Amniotic stem cell (primary cell): ENCODE measurements at places on chromosomes 5 and 9.

DNA sequence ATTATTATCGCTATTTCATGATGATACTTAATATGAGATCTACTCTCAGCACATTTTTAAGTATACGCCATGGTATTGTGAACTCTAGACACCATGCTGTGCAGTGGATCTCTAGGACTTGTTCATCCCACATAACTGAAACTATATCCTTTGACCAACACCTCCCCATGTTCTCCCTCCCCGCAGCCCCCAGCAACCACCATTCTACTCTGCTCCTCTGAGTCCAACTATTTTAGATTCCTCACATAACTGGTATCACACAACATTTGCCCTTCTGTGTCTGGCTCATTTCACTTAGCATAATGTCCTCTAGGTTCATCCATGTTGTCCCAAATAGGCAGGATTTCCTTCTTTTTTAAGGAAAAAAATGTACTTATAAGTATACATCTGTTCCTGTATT lies 6.6 kb upstream of the TBC1D2 start:
- no peak for DNase-seq

GRCh38 chr5:20029266-20029665 lies 41.3 kb upstream of the CDH18 start:
- DNase-seq, result no peak

DNA sequence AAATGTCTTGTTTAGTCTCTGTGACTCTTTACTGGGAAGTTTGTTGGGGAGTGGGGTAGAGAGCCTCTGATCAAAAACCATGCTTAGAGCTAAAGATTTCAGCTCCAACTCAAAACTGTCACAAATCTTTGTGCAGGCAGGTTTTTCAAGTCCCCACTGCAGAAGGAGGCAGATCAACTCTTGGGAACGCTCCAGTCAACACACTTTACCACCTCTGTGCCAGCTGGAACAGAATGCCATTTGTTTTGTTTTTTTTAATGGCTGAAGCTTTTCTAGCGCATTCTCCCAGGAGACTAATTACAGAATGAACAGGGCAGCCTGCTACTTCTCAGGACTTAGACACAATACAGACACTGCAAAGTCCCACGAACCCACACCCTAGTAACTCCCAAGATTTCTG lies 17.9 kb upstream of the LHX6 start:
- no peak for DNase-seq

- no peak for DNase-seq
These were observed 159.6 kb upstream of the ALDH1B1 start for GRCh38 chr9:38232895-38233294.

- DNase-seq, result no peak
These were observed 58.8 kb downstream of the SYK start for GRCh38 chr9:90860382-90860781.

DNA sequence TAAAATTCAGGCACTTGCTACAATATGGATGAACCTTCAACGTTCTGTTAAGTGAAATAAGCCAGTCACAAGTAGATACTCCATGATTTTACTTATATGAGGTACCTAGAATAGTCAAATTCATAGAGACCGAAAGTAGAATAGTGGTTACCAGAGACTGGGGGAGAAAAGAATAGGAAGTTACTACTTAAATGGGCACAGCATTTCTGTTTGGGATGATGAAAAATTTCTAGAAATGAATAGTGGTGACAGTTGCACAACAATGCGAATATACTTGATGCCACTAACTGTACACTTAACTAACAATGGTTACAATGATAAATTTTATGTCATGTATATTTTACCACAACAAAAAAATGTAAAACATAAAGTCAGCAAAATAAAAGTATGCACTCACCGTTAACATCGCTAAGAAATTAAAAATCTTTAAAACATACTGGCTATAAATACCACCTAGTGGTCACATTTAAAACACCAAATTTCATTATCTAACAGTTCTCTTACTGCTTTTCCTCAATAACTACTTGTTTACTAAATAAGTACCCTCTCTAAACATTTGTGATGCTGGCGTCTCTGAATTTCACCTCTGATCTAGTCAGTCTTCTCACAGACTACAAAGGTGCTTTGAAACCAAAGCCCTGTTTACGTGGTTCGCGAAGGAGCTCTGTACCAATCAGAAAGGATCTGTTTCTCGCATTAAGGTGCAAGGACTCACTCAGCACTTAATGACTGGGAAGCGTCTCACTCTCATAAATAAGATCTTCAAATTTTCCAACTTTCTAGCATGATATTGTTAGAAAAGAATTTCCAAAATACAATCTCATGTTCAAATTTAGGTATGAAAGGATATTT lies 22.7 kb downstream of the KIF3A start:
- no peak for DNase-seq

GRCh38 chr5:76412511-76412910 lies 9.4 kb downstream of the IQGAP2 start:
- DNase-seq, result no peak

- DNase-seq, result no peak
These were observed 207.5 kb upstream of the TBCA start for GRCh38 chr5:77983482-77984199.

GRCh38 chr5:88553136-88553875 lies 284.7 kb upstream of the TMEM161B start:
- no peak for DNase-seq

DNA sequence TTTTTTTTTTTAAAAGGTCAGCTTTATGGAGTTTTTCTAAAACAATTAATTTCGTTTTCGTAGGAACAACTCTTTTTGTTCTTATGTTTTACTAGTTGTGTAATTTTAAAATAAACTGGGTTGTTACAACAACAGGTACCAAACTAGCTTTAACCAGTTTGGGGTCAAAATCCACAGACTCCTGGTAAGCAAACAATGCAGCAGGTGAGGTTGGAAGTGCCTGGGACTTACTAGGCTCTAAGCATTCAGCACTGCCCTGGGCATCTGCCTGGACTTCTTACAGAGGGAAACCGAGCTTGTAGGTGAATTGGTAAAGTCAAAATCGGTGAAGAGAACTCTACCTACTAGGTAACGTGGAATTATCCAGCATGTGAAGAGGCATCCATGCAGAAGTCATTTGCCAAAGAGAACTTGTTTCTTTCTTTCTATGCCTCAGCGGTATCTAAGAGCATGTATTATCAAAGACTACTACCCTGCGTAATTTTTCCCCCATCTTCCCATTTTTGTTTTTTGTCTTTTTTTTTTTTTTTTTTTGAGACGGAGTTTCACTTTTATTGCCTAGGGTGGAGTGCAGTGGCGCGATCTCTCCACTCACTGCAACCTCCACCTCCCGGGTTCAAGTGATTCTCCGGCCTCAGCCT lies 145.4 kb downstream of the KCTD16 start:
- no peak for DNase-seq

DNA sequence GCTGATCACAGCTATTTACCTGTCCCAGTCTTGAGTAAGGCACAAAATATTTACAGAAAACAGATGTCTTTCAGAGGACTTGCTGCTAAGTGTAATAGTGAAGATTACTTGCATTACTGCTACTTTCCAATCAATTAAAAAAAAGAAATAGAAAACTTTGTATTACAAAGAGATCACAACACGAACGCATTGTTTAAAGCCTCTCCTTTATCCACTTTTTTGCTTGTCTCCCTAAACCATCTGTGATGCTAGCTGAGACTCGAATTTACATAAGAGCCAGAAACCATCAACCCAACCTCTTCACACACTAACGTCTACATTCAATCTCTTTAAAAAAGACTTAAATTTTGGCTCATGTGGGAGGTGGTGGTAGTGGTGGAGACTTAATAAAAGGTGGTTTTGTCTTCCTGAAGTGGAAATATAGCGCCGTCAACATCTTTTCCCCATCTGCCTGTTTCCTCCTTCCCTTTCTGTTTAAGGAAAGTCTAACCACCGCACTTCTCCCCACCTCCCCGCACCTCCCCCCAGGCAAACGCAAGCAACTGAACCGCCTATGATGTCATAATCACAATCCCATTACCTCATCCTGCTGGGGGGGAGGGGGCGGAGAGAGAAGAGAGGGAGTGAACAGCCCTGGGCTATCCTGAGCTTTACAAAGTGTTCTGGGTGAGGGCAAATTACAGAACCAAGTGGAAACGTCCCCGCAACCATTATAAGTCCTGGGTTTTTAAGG lies 948 bp upstream of the FAM53C start:
- peak; percentile 75 for DNase-seq

DNA sequence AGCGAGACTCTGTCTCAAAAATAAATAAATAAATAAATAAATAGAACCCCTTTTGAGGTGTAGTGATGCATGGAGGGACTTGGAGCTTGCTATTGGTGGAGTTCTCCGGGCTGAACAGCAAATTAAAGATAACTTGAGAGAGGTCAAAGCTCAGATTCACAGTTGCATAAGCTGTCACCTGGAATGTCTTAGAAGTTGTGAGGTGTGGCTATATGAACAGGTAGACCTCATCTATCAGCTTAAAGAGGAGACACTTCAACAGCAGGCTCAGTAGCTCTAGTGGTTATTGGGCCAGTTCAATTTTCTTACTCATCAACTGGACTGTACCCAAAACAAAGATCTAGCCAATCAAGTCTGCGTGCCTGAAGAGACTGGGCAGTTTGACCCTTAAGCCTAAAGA lies 11.7 kb upstream of the STING1 start:
- DNase-seq, result no peak

DNA sequence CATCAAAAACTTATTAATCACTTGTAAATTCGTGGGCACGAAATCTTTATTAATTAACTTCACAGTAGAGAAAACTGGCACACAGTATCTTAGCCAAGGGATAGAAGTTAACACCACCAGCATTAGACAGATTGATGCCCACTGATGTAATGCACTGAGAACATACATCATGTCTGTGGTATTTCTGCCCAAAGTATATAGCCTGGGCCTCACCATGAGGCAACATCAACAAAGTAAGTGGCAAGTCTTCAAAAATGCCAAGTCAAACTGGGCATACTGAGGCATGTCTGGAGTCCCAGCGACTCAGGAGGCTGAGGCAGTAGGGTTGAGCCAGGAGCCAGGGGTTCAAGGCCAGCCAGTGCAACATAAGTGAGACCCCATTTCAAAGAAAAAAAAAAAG lies 79.5 kb downstream of the GLIS3 start:
- DNase-seq, result no peak

DNA sequence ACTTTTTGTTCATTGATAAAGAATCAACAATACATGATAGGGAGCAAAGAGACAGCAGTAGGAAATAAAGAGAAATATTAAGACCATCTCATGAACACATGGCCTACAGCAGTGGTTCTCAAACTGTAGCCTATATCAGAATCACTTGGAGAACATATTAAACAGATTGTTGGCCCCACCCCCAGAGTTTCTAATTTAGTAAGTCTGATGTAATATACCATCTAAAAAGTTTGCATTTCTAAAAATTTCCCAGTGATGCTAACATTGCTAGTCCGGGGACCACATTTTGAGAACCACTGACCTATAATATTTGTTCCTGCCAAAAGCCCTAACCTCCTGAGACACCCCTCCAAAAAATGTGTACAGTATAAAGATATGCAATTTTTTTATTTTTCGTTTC lies 306.2 kb upstream of the NREP start:
- DNase-seq, result no peak

DNA sequence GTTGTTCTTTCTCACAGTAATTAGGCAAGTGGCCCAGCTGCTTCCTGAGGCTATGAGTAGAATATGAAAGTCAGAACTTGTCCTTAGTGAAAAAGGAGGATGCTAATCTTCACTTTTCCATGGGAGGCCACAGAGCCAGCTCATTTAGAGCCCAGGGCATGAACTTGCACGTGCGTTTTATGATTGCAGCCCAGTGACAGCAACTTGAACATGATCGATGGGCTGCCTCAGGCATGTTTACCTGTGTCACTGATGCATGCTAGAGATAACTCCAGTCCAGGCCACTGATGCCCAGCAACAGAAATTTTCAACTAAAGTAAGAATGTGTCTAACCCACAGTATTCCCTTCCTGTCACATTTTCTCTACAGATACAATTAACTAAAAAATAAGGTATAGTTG lies 179.3 kb downstream of the CTNND2 start:
- no peak for DNase-seq

DNA sequence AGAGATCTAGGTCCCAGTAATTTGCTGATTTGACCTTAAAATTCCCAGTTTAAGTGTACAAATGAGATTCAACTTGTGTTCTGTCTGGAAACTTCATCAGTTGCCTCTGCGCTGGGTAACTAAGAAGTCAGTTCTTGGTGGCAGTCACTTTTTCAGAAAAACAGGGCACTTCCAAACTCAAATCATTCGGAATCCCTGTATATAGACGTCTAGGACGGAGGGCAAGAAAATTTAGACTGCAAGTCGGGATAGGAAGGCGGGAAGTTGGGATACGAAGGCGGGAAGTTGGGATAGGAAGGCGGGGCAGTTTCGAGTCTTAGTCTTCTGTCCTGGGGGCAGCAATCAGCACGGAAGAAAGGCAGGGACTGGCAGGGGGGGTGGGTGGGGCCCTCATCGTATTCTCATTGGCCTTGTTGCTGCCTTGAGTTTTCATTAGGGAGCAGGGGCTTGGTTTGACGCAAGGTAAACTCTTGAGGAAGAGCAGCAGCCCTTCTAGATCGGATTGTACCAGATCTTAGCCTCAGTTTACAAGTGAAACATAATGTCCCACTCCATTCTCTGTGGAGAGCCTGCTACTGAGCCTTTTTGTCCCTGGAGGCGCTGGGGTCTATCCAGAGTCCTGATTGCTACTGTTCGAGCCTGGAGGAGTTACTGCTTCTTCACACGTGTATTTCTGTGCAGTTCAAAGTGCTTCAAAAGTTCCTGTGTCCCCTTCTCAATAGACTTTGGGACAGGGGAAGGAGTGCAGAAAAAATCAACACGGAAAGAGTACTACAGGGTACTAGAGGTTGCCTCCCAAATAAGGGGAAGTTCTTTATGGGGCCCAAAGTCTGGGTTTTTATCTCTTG lies 2.7 kb upstream of the PURA start:
- DNase-seq, result no peak

DNA sequence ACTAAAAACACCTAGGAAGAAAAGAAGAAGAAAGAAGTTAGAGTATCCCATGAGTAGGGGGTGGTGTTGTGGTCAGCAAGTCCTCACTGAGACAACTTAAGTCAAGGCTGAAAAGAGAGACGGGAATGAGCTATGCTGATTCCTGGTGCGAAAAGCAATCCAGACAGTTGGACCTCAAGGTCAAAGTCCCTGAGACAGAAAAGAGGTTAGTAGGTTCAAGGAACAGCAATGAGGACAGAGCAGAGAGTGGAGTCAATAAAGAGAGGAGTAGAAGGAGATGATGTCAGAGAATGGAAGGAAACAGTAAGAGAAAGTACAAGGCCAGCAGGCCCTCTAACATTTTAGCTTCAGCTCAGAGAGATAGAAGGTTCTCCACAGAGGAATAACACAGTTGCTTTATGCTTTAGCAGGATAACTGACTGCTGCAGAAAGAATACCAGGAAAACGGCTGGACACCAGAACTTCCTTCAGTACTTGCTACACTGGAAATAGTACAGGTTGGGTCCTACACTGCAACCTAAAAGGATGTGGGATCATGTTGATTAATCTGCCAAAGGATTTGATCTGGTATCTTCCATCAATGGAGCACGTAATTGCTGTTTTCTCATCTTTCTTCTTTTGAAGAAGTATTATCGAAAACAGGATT lies 43.6 kb downstream of the GNAQ start:
- DNase-seq, result no peak
